ENCODE measurements at places on chromosomes 1 and 21. TPM values are rescaled to one million over a fixed set of nuclear protein-coding genes. Genes with fewer than 3 reads are reported as not detected.

The AMY1C gene
- total RNA-seq = not detected

The GFI1 gene
- total RNA-seq = 0.67 TPM

The SLC5A9 gene
- total RNA-seq = not detected

The HEYL gene
- 3.1 TPM for total RNA-seq

The TNFRSF14 gene
- total RNA-seq = 0.10 TPM

The NBPF6 gene
- not detected for total RNA-seq

The MYBPH gene
- total RNA-seq = not detected

The GRIK3 gene
- not detected for total RNA-seq

The OR2L8 gene
- not detected for total RNA-seq

The DCDC2B gene
- total RNA-seq = not detected

The ACTA1 gene
- not detected for total RNA-seq

The MPL gene
- total RNA-seq = not detected

The ELAPOR1 gene
- total RNA-seq = 0.63 TPM

The AMY1B gene
- not detected for total RNA-seq

The RGS1 gene
- total RNA-seq = not detected

The LIPI gene
- total RNA-seq = not detected

The HAO2 gene
- not detected for total RNA-seq

The APCS gene
- total RNA-seq = not detected

The CCDC27 gene
- not detected for total RNA-seq

The SV2A gene
- 0.17 TPM for total RNA-seq
